ENCODE measurements at places on chromosomes 2 and 18.
A peak's percentile ranks its signal among the peaks of the same experiment; 100 is the strongest.

DNA sequence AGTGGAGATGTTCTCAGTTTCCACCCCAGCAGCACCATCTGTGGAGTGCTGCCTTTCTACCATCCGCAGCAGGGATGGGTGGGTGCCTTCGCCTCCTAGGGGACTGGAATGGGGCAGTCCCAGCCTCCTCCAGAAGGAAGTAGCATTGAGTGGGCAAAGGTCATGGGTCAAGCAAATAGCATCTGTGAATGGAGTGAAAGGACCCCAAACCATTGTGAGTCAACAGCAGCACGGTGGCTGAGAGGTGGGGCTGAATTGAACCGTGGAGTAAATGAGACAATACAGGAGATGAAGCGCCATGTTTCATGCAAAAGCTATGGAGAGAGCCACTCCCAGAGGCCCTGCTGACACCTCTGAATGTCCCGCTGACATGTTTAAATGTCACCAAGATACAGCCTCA, 9.7 kb downstream of the GPR55 start:
- DNase-seq = no peak

- no peak for DNase-seq
Measured at GRCh38 chr2:62894966-62895631, 155.5 kb upstream of the OTX1 start.

GRCh38 chr2:174074831-174075230, 109.7 kb upstream of the SP3 start:
- peak; percentile 90 for DNase-seq

DNA sequence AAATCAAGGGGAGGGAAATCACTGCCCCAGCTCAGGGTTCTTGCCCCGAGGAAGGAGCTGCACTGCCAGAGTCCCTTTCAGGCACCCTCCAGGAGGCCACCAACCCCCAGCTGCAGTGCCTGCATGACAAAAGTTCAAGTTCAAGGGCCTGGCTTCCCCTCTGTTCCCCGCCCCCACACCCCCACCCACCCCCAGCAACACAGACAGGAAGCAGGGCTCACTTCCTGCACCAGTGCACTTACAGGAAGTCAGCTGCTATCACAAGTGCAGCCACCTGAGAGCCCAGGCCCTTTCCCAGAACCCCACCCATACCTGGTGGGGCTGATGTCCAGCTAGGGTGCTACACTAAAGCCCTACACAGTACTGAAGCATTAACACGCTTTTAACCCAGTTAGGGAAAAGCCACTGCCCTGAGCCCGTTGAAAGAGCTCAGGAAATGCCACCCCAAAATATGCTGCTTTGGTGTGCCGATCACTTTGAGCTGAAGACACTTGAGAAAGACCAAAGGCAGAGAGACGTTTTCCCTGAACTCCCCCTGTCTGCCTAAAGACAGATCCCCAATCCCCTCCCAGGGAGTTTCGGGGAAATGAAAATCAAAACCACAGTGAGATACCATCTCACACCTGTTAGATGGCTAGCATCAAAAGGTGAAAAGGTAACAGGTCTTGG, 109.9 kb upstream of the CAB39 start:
- DNase-seq = no peak

DNA sequence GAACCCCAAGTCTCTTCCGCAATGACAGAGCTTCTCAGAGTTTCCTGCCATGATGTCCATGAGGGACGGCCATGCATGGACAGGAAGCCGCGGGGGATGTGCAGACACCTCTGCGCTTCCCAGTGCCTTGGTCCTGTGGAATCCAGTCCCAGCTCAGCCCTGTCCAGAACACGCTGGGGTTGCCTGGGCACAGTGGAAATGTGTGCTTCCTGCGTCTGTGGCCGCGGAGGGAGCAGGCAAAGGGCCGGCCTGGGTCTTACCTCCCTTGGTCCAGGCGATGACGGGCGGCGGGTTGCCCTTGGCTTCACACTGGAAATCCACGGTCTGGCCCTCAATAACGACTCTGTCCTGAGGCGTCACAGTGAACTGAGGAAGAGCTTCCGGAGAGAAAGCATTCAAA, 79.6 kb downstream of the PXDN start:
- no peak for DNase-seq

DNA sequence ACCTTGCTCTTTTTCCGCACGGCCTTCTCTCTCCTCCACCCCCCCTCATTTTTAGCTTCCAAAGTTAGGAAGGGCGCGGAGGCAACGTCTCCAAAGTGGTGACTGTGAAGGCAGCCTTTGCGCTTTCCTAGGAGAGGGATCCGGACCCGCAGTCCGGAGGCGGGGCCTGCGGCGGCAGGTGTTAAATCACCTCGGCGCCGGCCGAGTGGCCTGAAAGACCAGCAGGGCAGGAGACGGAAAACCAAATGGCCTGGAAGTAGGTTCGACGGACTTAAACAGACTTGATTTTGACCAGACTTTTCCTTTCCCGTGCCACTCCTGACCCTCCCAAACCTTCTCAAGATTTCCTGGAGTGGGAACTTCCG, 615 bp downstream of the GORASP2 start:
- peak; percentile 28 for DNase-seq

DNA sequence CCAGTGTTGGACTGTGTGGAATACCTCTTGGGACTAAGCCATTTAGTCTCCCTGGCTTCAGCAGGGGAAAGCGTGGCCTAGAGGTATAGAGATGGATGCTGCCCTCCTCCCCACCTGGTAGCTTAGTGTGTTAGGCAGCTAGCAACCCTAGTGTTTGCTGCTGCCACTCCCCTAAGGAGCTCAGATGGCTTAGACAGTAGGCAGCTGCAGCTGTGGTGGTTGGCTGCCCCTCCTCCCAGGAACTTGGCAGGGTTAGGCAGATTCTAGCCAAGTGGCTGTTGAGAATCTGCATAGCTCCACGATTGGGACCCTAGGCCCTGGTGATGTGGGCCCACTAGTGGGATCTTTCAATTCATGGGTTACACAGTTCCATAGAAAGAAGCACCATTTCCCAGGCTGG, 550.4 kb upstream of the CHAC2 start:
- DNase-seq = no peak

GRCh38 chr2:122643725-122644329, 888.4 kb downstream of the TSN start:
- DNase-seq = no peak

DNA sequence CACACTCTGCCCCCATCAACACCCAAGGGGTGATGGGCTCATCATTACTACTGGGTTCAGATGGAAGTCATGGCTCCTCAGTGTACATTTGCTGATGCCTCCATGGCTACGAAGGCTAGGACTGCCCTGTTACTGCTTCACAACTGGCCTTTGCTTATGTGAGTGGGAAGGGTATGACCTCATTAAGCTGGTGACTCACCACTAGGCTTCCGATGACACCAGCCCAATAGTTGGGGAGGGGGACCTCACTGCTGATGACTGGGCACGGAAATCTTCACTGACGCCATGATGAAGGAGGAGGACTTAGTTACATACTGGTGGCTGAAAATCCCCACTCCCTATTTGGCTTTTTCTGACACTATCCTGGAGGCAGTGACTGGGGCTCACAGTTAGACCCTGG, 263.2 kb downstream of the CMPK2 start:
- DNase-seq = no peak

- peak; percentile 70 for DNase-seq
Measured at GRCh38 chr2:69177785-69178636, 165.0 kb downstream of the ANTXR1 start.

GRCh38 chr18:39072970-39073369, 1507.4 kb upstream of the CELF4 start:
- DNase-seq = no peak

- DNase-seq = no peak
Measured at GRCh38 chr2:189648846-189649509, 12.3 kb upstream of the ASNSD1 start.

GRCh38 chr2:27133195-27133875, 1.1 kb downstream of the PREB start:
- DNase-seq = peak; percentile 48

DNA sequence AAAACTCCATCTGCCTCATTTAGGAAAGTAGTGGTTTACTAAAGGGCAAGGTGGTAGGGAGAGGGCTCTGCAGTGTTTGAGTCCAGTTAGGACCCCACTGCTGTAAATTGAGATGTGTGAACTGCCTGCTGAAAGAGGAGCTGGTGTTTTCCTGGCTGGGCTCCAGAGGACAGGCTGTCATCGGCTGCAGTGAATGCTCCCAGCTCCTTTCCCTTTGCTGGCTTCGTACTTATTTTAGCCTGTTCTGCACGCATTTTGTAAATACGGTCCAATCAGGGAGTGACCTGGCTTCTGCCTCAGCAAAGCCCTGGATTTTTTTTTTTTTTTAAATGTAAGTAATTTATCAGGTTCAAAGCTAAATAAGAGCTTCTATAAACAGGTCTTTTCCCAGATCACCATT, 37.5 kb downstream of the SLC4A3 start:
- DNase-seq = no peak

GRCh38 chr18:26649193-26649543, 100.8 kb upstream of the KCTD1 start:
- peak; percentile 8 for DNase-seq

DNA sequence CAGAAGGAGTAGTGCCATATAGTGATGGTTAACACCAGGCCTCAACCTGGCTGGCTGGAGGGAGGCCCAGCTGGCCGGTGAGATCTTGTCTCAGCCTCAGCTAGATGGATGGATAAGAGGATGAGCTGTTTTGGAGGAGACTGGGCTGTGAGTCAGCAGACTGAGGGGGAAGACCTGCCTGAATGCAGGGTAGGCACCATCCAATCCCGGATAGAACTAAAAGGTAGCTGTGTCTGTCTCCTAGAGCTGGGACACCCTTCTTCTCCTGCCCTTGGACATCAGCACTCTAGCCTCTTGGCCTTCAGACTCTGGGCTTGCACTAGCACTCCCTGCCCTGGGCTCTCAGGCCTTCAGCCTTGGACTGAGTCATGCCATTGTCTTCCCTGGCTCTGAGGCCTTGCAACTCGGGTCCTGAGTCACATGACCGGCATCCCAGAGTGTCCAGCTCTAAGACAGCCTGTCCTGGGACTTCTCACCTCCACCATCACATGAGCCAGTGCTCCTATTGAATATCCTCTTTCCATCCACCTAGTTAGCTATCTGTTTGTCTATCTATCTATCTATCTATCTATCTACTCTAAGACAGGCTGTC, 131.3 kb downstream of the TPO start:
- DNase-seq = no peak

DNA sequence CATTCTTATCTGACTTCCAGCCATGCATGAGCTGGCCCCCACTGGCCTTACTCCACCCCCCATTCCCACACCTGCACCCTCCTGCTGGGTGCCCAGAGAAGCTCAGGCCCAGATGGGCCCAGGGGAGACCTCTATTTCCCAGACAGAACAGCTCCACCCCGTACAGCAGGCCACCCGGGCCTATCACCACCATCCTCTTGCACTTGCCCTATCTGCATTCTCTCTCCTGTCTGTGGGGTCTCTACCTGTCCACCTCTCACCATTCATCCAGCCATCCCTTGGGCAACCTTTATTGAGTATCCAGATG, 25.3 kb upstream of the TNS1 start:
- DNase-seq = no peak

DNA sequence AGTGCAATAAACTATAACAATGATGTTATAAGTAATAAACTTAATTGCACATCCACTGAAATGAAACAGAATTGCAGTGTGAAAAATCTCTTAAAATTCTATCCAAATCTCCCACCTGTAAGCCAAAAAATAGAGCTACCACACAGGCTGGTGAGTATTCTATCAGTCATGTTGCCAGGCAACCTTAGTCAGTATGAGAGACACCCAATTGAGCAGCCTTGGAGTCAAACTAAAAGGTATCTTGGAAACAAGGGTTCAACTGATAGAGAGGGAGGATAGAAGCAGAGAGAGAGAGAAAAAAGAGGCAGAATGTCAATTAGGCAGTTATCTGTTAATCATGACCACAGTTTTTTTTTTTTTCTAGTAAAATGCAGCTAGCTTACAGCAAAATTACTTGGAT, 45.8 kb downstream of the GALNT13 start:
- DNase-seq = no peak

GRCh38 chr2:238720232-238720672, 127.6 kb upstream of the TWIST2 start:
- peak; percentile 38 for DNase-seq

DNA sequence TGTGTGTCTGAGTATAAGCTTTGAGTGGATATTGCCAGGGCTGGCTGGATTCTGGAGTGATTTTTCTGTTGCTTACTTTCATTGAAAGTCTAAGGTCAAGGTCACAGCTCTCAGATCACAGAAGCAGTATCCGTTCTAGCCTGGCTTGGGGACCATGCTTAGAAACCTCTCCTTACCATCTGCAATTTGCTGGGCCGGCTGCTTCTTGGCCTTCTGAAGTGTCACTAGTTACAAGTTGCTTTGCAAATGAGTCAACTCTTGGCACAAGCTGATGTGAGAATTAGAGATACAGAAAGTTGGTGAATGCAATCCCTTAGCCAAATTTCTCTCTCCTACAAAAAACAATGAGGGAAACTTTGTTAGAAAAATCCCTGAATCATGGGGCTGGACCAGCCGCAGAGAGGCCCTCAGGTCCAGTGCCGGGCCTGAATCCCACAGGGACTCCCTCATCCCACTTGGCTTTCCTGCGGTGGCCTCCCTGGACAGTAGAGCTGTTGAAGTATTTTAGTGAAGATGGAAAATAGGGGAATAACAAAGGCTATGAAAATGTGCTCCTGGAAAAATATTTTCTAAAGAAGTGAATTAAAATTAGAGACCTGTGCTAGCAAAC, 92.7 kb upstream of the CNGA3 start:
- DNase-seq = no peak

- no peak for DNase-seq
Measured at GRCh38 chr18:10481831-10482230, 27.4 kb downstream of the APCDD1 start.

- no peak for DNase-seq
Measured at GRCh38 chr2:120486946-120487345, 141.0 kb downstream of the INHBB start.

- DNase-seq = no peak
Measured at GRCh38 chr2:84297155-84297554, 161.9 kb downstream of the SUCLG1 start.

- DNase-seq = no peak
Measured at GRCh38 chr2:3405876-3406275, 26.4 kb downstream of the TRAPPC12 start.

GRCh38 chr18:55634545-55634944, 46.6 kb upstream of the TCF4 start:
- no peak for DNase-seq

DNA sequence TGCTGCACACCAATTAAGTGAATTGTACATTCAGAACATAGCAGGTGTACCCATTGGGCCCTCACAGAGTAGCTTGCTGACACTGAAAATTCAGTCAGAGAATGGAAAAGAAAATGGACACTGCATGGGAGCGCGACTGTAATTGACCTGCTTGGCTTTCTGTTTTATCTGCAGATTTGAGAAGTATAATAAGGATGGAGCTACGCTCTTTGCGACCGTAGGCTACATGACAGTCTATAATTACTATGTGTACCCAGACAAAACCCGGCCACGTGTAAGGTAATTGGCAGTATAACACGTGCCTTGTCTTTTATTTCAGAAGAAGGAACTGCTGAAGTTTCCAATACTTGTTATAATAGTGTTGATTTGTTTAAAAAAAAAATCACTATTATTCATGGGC, 33.5 kb upstream of the METAP1D start:
- DNase-seq = no peak

DNA sequence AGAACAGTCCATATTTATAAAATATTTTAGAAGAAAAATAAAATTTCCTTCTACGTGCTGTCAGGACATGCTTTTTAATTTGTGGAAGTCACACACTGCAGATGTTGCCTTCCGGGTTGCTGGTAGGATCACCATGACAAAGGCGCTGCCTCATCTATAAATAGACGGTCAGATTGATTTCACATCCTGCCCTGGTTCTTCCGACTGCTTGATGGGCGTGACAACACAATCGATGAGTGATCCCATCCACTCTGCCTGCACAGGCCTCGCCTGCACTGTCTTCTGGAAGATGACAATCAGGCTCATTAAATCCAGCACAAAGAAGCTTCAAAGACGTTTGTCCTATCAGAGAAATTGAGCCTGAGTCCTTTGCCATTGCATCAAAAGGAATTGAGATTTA, 318.9 kb upstream of the TRIB2 start:
- DNase-seq = no peak

Data from hematopoietic multipotent progenitor cell treated with erythropoietin and hydrocortisone succinate and interleukin-3 and kit ligand, for 8 days (in vitro differentiated cells).